ENCODE measurements at places on chromosomes 16 and 17.

- DNase-seq = no peak
Measured at GRCh38 chr17:64692187-64692586, 30.1 kb upstream of the SMURF2 start.

GRCh38 chr17:74180336-74180735, 23.1 kb upstream of the RPL38 start:
- no peak for DNase-seq

- DNase-seq = peak; percentile 43
Measured at GRCh38 chr17:48492401-48493298, 38.2 kb downstream of the HOXB1 start.

DNA sequence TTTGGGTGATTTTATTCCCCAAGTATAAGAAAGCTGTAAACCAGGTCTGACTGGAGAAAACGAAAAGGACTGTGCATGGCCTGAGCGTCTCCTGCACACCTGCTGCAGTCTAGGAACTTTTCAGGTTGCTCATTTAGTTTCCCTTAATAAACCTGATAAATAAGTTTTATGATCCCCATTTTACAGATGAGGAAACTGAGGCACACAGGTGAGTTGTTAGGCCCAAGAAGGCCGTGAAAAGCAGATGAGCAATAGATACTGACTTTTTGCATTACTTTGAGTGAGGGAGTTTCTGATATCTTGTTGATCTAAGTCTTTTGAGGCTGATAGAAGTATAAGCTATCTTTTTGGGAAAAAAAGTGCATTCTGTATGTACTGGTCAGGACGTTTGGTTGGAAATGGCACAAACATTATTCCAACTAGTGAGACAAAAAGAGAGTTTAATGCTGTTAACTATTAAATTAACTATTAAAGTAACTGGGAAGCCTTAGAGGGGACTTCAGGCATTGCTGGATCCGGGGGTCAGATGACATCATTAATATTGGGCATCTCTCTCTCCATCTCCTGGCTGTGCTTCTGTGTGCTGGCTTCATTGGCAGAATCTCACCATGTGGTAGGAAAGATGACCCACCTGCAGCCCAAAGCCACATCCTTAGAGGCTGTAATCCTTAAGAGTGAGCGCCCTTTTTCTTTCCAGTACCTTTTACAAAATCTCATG, 163.4 kb downstream of the CMIP start:
- no peak for DNase-seq

DNA sequence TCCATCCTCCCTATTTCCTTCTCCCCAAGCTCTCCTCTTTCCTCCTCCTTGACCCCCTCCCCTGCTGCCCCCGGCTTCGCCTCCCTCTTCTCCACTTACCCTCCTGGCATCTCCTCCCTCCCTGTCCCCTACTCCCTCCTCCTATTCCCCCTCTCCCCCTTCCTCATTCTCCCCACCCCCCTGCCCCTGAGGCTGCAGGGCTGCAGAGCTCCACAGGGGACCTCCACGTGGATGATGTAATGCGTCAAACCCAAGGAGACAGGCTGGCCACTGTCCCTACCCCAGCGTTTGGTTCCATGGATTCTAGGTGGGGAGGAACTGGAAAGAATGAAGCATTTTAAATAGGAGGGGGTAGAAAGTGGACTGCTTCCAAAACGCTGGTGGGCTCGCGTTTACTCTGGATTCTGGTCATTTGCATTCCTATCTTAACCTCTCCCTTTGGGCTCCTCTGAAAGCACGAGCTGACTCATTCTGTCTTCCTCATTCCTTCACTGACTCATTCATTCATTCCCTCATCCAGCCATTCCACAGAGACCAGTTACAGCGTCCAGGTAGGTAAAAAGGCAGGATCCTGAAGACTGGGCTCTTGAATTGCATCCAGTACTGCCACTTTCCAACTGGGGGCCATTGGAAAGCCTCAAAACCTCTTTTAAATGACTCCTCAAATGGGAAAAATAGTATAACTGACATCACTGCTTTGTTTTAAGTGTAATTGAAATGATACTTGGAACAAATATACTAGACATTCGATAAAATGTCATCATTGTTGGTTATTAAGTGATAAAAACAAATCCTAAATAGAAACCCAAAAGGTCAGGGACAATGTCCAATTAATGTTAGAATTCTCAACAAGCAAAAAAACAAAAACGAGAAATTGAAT, 943 bp upstream of the COTL1 start:
- no peak for DNase-seq

Measured in stimulated activated CD8-positive, alpha-beta memory T cell treated with anti-CD3 and anti-CD28 coated beads, Interleukin-15, amount 100 ng/mL, for 1 hour (primary cell).